Stimulated activated CD4-positive, alpha-beta T cell treated with anti-CD3 and anti-CD28 coated beads, Interleukin-4, amount 100 ng/mL, for 24 hours (primary cell): ENCODE measurements at places on chromosomes 16 and 17.

- DNase-seq = no peak
Measured at GRCh38 chr17:19249681-19250080, 12.5 kb downstream of the EPN2 start.

- DNase-seq = no peak
Measured at GRCh38 chr17:18084256-18084655, 3.5 kb upstream of the DRG2 start.

DNA sequence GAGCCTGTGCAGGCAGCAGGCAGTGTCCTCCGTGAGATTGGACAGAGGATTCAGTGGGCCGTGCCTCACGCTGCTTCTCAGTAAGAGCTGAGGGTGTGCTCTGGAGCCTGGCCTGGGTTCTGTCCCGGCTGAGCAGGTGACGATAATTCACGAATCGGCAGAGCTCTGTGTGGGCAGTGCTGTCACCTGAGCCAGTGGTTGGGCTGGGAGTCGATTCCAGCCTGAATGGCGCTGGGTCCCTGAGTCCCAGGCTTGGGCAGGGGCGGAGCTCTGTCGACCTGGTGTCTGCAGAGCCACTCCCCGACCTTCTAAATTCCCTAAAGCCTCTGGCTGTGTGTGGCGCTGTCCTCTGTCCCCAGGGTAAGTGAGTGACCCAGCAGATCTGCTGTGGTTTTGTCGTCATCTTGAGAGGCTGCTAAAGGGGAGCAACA lies 8.4 kb downstream of the ACSF3 start:
- DNase-seq = no peak

GRCh38 chr17:63497708-63498483 lies 21.0 kb downstream of the ACE start:
- no peak for DNase-seq

- no peak for DNase-seq
Measured at GRCh38 chr17:9346296-9346926, 229.2 kb downstream of the STX8 start.

GRCh38 chr17:78583091-78583490 lies 5.9 kb upstream of the DNAH17 start:
- no peak for DNase-seq

- no peak for DNase-seq
Measured at GRCh38 chr16:5852151-5852550, 754.6 kb upstream of the EEF2KMT start.

- no peak for DNase-seq
Measured at GRCh38 chr16:68902003-68902968, 59.0 kb downstream of the TANGO6 start.

- DNase-seq = no peak
Measured at GRCh38 chr17:4161192-4161966, 18.4 kb downstream of the CYB5D2 start.

GRCh38 chr17:50304781-50305404 lies 30.6 kb downstream of the TMEM92 start:
- DNase-seq = no peak

- DNase-seq = no peak
Measured at GRCh38 chr16:12461201-12461600, 342.5 kb downstream of the CPPED1 start.

- DNase-seq = no peak
Measured at GRCh38 chr16:81995651-81996050, 15.6 kb downstream of the SDR42E1 start.

- no peak for DNase-seq
Measured at GRCh38 chr17:72594248-72594647, 473.4 kb downstream of the SOX9 start.

- no peak for DNase-seq
Measured at GRCh38 chr17:80870401-80870800, 121.2 kb upstream of the CHMP6 start.

- no peak for DNase-seq
Measured at GRCh38 chr17:20284022-20284421, 183.3 kb downstream of the LGALS9B start.

DNA sequence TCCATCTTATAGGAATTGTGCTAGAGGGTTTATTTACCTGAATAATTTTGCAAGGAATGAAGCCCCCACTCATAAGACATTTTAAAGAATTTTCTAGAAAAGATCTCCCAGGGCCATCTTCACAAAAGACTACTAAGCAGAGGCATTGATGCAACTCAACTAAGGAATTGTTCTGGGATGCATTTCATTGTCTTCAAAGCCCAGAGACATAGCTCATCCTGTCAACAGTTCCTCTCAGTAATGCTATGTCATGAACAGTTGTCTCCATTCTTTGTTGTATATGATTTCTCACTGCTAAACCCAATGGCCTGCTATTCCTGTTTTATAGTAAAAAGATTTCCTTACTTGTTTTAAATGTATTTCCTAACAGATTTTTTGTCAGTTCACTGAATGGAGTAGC lies 136.8 kb upstream of the RBL2 start:
- no peak for DNase-seq

DNA sequence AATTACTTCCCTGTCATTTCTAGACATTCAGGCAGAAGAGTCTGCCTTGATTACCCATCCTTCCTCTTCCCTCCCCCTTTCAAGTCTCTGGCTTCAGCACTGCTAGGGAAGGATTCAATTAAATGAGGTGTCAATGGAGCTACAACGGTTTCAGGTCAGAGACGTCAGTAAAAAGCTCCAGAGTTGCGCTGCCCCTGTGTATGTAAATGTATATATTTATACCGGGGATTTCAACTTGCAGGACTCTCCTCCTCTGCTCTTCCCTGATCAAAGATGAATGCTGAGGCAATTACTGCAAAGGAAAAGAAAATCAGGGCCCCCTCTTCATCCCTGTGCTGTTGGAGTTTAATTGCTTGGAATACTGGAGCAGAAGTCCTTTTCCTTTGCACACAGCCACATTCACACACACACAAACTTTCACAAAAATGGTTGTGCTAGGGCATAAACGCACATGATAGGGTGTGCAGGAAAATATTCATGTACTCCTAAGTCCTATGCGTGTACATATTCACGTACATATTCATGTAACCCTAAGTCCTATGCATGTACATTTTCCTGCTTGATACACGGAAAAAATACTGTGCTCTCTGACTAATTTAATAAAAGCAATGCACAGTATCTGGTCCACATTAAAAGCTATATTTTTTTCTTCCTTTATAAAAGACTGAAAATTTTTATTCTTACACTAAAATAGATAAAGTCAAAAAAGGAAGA lies 129.7 kb upstream of the PMFBP1 start:
- DNase-seq = no peak

DNA sequence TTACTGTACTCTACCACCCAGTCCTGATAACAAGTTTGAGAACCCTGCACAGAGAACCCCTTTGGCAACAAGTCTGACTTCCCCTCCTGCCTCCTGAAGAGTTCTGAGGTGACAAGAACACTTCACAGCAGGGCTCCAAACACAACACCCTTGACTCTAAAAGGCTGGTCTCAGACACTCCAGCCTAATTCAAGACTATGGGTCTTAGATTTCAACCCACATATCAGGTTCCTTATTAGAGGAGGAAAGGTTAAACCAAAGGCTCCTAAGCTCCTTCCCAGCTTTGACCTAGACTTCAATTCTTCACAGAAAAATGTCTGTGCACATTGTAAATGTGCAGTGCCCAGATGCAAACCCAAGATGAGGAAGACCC lies 23.0 kb downstream of the RANBP10 start:
- no peak for DNase-seq

DNA sequence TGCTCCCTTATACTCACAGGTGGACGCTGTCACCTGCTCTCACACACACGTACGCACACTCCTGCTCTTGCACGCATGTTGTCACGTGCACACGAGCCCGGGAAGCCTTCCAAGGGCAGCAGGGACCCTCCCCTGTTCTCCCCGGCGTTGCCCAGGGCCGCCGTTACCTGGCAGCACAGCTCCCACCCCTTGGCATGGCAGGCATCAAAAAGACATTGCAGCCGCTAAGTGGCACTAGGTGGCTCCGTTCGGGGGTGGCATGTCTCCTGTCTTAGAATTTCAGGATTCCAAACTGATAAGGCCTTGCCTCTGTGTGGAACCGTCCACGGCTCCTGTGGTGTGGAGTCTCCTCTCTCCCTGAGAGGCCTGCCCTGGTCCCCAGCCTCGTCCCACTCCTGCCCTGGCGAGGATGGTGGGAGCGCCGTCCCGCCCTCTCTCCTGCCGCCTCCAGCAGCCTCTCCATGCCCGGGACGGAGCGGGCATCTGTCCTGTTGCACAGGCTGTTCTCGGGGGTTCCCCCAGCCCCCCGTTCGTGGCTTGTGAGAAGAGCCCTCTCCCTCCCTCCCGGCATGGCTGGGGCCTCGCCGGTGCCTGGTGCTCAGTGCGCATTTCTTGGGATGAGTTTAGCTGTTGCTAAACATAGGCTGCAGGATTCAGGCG lies 126.7 kb upstream of the GSE1 start:
- DNase-seq = no peak

DNA sequence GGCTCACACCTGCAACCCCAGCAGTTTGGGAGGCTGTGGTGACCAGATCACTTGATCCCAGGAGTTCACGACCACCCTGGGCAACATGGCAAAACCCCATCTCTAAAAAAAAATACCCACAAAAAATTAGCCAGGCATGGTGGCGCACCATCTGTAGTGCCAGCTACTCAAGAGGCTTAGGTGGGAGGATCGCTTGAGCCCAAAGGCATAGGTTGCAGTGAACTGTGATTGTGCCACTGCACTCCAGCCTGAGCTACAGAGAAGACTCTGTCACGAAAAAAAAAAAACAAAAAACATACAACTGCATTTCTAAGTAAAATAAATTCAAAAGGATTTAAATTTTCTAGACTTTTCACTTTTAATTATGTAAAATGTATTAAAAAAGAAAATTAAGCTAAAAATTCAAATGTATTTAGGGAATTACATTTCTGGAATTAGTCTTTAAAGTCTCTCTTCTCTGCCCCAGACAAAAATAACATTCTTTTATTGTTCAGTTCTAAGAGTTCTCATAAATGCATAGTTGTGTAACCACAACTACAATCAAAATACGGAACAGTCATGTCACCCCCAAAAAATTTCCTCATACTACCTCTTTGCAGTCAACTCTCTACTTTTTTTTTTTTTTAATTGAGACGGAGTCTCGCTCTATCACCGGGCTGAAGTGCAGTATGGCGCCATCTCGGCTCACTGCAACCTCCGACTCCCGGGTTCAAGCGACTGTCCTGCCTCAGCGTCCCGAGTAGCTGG lies 14.1 kb downstream of the FAM222B start:
- DNase-seq = no peak

GRCh38 chr16:72785886-72786285 lies 262.0 kb downstream of the ZFHX3 start:
- no peak for DNase-seq

GRCh38 chr16:68844211-68844564 lies 857 bp downstream of the TANGO6 start:
- DNase-seq = no peak

DNA sequence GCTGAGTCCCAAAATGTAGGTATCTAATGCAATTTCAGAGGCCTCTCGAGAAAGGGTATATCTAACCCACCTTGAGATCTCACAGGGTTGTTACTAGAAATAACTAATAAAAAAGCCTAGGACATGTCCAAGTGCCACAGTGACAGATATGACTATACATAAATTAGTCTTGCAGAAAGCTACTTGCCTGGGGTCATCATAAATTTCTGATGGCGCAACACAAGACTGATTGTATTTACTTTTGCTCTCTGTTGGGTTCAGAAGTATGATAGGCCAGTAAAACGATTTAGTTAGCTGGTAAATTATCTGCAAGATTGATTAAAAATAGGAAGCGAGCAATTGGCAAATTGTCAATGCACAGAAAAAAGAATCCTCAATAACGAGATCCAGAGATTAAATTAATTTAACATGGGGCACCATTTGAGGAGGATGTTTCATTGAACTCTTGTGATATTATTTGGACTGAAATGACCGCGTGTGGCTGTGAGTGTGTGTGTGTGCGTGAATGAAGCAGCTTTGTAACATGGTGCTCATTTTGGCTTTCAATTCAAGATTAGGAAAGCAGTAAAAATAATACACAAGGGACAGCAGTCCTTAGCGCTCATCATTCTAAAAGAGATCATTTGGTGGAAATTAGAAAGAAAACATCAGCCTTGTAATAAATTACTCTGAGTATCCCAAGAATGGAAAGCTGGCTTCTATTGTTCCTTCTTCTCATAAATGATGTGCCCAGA lies 157.4 kb upstream of the ZFHX3 start:
- DNase-seq = no peak

DNA sequence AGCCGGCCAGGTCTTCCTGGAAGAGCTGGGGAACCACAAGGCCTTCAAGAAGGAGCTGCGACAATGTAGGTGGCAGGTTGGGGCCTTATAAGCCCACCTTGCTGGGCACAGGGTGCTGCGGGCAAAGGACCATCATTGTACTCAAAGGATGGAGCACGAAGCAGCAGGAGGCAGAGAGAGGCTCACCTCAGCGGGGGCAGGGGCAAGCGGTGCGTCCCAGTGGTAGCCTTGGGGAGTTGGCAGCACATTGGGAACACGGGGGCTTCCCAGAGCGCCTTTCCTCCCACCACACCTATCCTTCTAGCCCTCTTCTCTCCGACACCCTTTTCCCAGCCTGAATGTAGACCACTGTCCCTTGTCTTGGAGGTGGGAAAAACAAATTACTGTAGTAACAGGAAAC lies 2.1 kb downstream of the CNP start:
- DNase-seq = no peak

GRCh38 chr16:72848759-72849664 lies 198.9 kb downstream of the ZFHX3 start:
- no peak for DNase-seq
